Caco-2 (cell line): ENCODE measurements at places on chromosomes 7 and 10.

DNA sequence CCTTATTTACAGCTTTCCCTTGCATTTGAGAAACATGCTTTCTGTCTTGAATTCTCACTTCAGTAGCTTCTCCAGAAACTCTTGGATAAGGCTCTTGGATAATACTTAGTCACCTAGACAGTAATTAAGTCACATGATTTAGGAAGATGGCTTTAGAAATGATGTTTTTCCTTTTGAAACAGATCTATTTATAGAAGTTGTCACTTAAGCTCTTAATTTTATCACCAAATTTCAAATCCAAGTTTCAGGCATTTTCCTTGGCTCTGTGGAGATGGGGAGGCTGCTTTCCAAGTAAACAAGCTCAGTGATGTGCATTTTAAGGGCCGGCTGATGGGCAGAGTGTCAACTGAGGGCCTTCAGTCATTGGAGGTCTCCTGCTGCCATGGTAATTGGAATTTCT, 130.3 kb downstream of the SRI start:
- no peaks in the 10 kb centered on the region for H3K36me3 ChIP-seq
- no peak for DNase-seq
- no peak overlapping the region for H3K4me3 ChIP-seq
- H3K27ac ChIP-seq, result no peak overlapping the region
- no peaks in the 10 kb centered on the region for H3K27me3 ChIP-seq
- H3K4me1 ChIP-seq, result no peaks in the 10 kb centered on the region

DNA sequence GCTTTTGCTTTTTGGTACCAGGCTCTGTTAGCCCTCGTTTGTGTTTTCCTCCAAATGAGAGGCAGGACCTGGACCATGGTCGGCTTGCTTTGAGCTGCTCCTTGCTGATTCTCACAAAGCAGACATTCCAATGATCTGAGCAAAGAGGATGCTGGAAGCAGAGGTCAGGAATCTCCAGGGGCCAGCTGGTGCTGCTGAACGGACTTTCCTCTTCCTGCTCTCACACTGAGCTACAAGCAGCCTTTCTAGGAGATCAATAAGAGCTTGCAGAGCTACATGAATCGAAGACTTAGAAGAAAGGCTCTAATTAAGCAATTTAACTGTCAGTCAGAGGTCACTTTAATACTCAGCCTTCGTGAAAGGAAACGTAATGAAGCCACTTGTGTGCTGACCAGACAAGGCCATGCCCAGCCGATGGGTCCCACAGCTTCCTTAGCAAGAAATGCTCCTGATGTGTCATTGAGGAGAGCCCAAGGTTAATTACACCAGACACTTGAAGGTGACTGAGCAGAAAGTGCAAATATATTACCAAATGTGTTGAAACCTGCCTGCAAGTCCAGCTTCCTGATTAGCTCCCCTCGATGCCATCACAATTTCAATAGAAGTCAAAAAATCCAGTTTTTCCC, 151.3 kb upstream of the RSU1 start:
- no peaks in the 10 kb centered on the region for H3K27me3 ChIP-seq
- no peak overlapping the region for H3K27ac ChIP-seq
- DNase-seq, result no peak
- H3K4me1 ChIP-seq, result no peaks in the 10 kb centered on the region
- no peak overlapping the region for H3K4me3 ChIP-seq

GRCh38 chr10:86286236-86287109, 80.1 kb downstream of the GRID1 start:
- no peaks in the 10 kb centered on the region for H3K36me3 ChIP-seq
- no peaks in the 10 kb centered on the region for H3K4me1 ChIP-seq
- no peaks in the 10 kb centered on the region for H3K27me3 ChIP-seq
- DNase-seq, result no peak
- no peak overlapping the region for H3K4me3 ChIP-seq
- no peak overlapping the region for H3K27ac ChIP-seq

GRCh38 chr10:30359373-30360206, 10.5 kb upstream of the MTPAP start:
- H3K27ac ChIP-seq, result no peak overlapping the region
- peak; percentile 93 for DNase-seq
- H3K27me3 ChIP-seq, result no peaks in the 10 kb centered on the region
- no peak overlapping the region for H3K4me3 ChIP-seq
- H3K36me3 ChIP-seq, result no peaks in the 10 kb centered on the region

GRCh38 chr7:4080954-4081353, 601.1 kb upstream of the FOXK1 start:
- H3K27ac ChIP-seq, result no peak overlapping the region
- no peaks in the 10 kb centered on the region for H3K36me3 ChIP-seq
- no peaks in the 10 kb centered on the region for H3K27me3 ChIP-seq
- H3K4me1 ChIP-seq, result no peaks in the 10 kb centered on the region
- DNase-seq, result no peak

GRCh38 chr7:130896898-130897514, 163.0 kb upstream of the KLF14 start:
- H3K36me3 ChIP-seq, result no peaks in the 10 kb centered on the region
- peak; percentile 80 for DNase-seq
- no peak overlapping the region for H3K4me3 ChIP-seq

DNA sequence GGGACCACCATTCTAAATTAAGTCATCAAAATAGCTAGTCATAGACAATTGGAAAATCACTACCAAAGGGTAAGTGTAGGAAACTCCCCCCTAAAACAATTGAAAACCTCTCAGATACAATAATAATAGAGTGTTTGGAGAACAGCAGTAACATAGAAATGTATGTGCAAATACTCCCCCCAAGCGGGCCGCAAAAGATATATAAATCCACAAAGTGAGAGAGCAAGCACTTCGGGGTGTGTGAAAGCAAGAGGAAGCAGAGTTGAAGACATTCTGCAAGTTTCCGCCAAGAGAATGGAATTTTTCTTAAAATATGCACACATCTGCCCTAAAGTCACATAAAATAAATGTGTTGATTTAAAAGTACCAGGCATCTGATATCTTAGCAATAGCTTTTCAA, 33.3 kb downstream of the CHCHD3 start:
- H3K27ac ChIP-seq, result no peak overlapping the region
- H3K4me3 ChIP-seq, result no peak overlapping the region
- no peaks in the 10 kb centered on the region for H3K27me3 ChIP-seq
- no peak for DNase-seq
- H3K36me3 ChIP-seq, result no peaks in the 10 kb centered on the region
- peaks cover 26% of the 10 kb centered on the region for H3K4me1 ChIP-seq

- no peak overlapping the region for H3K27ac ChIP-seq
- no peak overlapping the region for H3K4me3 ChIP-seq
- no peak for DNase-seq
Measured at GRCh38 chr10:7136016-7136415, 274.8 kb downstream of the SFMBT2 start.

GRCh38 chr7:45662018-45662417, 87.8 kb downstream of the ADCY1 start:
- no peak for DNase-seq
- H3K4me1 ChIP-seq, result no peaks in the 10 kb centered on the region
- no peak overlapping the region for H3K27ac ChIP-seq
- no peaks in the 10 kb centered on the region for H3K36me3 ChIP-seq

DNA sequence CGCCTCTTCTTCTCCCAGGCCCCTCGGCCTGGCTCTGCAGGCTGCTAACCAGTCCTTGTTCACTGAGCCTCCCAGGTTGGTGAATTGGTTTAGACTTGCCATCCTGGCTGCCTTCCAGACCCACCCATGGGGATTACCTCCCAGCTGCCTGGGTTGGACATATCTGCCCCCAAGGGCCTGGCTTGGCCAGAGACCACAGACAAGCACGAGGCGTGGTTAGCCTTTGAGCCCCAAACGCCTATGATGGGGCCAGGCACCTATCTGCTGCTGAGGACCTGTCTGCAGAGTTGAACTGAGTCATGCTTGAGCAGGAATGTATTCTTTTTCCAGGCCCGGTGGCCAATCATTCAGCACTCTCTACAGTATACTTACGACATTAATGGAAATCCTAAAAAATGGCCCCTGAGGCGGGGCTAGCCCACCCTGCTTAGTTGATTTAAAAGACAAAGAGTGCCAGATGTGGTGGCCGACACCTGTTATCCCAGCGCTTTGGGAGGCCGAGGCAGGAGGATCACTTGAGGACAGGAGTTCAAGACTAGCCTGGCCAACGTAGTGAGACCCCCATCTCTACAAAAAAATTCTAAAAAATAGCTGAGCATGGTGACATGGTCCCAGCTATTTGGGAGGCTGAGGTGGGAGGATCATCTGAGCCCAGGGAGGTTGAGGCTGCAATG, 361.5 kb downstream of the FRMD4A start:
- H3K4me1 ChIP-seq, result no peaks in the 10 kb centered on the region
- no peaks in the 10 kb centered on the region for H3K27me3 ChIP-seq
- no peak overlapping the region for H3K27ac ChIP-seq

DNA sequence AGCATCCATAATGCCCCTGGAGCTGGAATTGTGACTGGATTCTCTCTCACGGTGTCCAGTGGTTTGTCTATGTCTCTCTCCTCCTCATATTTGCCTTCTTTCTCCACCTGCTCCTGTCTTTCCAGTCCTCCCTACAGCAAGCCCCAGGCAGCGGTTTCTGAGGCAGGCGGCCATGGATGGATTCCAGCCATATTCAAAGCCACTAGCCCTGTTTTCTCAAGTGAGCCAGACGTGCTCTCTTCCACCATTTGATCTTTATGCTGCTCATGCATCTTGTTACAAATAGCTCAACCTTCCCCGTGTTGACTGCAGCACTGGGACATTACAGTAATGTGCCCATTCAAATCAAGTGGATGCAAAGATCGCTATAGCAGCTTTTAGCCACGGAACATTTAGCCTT, 387.2 kb upstream of the PODXL start:
- H3K27me3 ChIP-seq, result no peaks in the 10 kb centered on the region; the same call in none of the 2 replicates
- no peak overlapping the region for H3K27ac ChIP-seq
- no peaks in the 10 kb centered on the region for H3K36me3 ChIP-seq
- H3K4me1 ChIP-seq, result peaks cover 12% of the 10 kb centered on the region
- no peak overlapping the region for H3K4me3 ChIP-seq
- DNase-seq, result no peak

DNA sequence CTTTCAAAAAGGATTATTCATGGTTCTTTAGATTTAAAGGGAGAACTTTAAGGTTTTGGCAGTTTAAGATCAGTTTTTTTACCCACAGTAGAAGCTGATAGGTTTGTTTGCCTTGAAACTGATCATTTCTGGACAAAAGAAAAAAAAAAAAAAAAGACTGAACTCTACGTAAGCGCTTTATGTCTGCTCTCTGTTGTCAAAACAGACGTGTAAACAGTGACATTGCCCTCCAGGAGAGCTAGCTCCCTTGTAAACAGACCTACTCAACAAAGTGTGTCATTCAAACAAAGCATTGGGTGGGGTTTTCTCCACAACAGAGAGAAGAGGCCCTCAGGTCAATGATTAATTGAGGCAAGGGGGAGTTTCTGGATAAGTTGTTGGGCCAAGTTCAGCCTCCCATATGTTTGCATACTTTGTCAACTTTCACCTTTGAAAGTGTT, 568.1 kb upstream of the LRRN3 start:
- peak; percentile 6 for DNase-seq
- H3K27ac ChIP-seq, result no peak overlapping the region
- H3K4me3 ChIP-seq, result no peak overlapping the region
- H3K4me1 ChIP-seq, result no peaks in the 10 kb centered on the region
- H3K27me3 ChIP-seq, result no peaks in the 10 kb centered on the region
